ENCODE measurements at places on chromosomes 2 and 18.

GRCh38 chr2:65390134-65390533 is 42.3 kb downstream of the SPRED2 start:
- no peak for DNase-seq

DNA sequence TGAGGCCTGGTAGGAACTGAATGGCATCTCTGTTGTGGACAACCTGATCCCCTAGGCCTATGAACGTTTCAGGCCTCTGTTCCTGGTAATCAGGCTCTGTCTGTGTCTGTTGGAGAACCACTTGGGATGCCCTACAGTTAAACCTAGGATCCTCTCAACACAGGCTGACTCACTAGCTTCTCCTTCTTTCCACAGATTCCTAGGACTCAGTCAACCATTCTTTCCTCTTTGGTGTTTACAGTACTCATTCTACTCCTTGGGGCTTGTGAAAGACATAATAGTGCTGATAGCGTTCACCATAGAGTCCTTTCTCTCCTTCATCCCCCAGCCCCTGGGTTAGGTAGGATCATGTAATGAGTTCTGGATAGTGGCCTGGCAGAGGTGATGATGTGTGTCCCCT is 544.3 kb downstream of the METTL4 start:
- DNase-seq = no peak

DNA sequence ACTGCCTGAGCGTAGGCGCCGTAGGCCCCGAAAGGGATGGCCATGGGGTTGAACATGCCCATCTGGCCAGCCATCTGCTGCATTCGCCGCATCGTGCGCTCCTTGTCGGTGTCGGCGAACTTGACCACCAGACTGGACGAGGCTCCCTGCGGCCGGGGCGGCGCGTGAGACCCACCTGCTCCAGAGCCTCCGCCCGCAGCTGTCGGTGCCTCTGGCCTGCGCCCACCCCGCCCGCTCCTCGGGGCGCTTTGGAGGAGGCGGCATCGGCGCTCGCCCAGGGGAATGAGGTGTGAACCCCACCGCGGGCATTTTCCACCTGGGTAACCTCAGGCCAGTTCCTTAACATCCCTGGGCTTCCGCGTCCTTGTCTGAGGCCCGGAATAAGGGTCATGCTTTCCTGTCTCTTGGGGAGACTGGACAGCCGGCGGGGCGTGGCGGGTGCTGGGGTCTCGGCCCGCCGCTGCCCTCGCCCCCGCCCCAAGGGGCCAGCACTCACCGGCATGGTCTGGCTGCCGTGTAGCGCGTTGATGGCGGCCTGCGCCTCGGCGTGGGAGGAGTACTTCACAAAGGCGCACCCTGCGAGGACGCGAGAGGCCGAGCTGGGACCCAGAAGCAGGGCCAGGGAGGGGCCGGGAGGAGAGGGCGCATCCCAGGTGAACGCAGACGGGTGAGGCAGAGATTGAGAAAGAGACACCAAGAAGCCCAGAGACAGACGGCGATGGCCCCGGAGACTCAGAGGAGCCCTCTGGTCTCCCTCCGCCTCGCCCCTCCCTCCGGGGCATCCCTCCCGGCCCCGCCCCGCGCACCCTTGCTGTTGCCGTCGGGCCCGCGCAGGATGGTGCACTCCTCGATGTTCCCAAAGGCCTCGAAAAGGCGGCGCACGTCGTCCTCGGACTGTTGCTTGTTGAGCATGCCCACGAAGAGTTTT is 291.0 kb downstream of the CELF4 start:
- no peak for DNase-seq

GRCh38 chr2:219225350-219225749 is 4.1 kb downstream of the ATG9A start:
- DNase-seq = peak; percentile 19

DNA sequence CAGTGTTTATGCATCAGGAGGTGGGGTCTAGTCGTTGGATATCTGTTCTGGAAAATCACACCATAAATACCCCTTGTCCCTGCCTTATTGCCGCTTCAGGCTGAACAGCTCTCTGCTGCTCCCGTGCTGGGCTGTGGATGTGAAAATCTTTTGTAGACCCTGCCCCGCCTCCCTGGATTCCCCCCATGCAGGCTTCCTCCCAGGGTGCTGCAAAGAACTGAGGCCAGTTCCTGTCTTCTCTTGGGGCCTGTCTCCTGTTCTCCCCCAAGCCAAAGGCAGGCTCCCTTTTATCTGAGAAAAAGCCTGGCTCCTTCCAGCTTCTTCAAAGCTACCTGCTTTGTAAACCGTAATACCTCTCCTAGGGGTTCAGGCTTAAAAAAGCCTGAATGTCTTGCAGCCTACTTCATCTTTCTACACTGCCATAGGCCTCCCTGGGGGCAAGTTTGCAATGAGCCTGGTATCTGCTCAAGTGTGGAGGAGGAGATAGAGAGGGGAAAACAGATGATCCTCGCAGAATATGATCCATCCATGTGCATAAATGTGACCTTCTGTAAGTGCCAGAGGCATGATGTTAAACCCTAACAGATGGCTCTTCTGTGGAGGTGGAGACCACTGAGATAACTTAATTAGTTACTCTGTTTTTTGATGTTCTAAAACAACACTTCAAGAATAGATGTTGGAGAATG is 55.3 kb downstream of the VWA3B start:
- DNase-seq = no peak

- DNase-seq = no peak
Observed at GRCh38 chr2:88684519-88684918, 7.0 kb upstream of the RPIA start.

DNA sequence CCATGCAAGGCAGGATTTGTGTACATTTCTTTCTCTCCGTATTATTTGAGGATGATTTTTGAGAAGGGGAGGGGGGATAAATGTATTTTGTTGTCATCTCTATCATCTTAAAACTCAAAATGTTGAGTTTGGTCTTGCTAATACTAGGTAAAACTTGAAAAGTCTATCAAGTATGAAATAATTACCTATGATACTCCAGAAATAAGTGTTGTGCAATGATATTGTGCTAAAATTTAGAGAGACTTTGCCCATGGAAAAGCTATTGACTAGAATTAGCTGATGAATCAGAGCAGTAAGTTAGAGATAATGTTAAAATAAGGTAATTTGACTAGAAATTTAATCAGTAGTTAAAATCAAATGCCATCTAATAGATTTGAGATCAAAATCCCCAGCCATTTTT is 323.9 kb downstream of the AGPS start:
- DNase-seq = no peak

DNA sequence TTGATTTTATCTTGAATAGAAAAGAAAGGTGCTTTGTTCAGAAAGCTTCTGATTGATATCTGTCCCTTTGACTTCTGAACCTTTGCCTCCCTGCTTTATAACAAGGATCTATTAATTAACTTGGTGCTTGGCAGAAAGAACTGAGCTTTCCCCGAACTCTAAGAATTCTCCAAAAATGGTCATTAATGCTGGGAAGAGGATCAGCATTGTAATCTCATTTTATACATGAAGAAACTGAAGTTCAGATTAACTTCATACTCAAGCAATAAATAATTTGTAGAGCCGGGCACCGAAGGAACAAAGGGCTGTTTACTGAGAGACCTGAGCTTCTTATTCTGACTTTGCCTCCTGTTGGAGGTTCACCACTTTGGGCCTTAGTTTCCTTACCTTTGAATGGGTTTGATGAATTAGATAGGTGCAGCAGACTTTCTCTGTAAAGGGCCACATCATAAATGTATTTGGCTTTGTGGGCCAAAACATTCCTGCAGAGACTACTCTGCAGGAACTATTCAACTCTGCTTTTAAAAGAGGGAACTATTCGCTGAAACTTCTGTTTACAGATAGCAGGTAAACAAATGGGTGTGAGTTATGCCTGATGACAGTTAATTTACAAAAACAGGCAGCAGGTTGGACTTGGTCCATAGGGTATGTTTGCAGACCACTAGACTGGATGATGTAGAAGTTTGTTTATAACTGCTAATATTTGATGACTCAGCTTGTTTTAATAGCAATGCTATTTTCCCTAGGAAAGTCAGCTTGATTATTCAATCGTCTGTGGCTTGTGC is 272.9 kb downstream of the TGIF1 start:
- no peak for DNase-seq

- DNase-seq = no peak
Observed at GRCh38 chr2:7829241-7829640, 852.6 kb upstream of the ID2 start.

DNA sequence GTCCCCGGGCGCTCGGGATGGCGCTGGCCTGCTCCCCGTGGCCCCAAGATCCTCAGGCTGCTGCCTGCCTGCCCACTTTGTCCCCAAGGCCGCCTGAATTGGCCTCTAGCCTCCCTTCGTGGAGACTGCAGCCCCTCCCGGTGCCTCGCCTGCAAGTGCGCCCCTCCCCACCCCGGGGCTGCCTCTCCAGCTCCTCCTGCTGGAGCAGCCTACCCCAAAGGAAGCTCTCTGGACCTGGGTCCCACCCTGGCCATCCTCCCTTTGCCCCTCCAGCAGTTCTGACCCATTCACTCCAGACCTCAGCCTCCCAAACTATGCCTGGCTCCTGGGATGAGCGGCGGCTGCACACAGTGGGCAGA is 6.2 kb downstream of the ESPNL start:
- no peak for DNase-seq

DNA sequence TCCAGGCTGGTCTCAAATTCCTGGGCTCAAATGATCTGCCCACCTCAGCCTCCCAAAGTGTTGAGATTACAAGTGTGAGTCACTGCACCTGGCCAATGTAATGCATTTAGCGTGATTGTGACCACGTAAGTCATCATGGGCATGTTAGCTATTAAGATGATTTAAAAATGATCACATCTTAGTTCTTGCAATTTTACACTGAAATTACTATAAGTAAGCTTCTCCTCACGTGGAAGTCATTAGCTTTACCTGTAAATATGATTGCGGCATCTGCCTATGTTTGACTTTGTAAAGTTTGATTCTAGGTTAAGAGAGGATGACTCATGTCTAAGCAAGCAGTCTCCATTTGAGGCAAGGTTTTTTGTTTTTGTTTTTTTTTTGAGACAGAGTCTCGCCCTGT is 85.5 kb downstream of the PMAIP1 start:
- DNase-seq = no peak

- no peak for DNase-seq
Observed at GRCh38 chr2:18723219-18723618, 133.8 kb upstream of the NT5C1B start.

- DNase-seq = no peak
Observed at GRCh38 chr18:8361941-8362471, 247.2 kb upstream of the RAB12 start.

GRCh38 chr2:159226608-159227385 is 59.7 kb downstream of the WDSUB1 start:
- DNase-seq = no peak

- DNase-seq = no peak
Observed at GRCh38 chr2:141932261-141932660, 198.6 kb downstream of the LRP1B start.

GRCh38 chr2:64982311-64982857 is 6.8 kb upstream of the SLC1A4 start:
- no peak for DNase-seq

GRCh38 chr2:32824070-32824809 is 122.5 kb upstream of the LTBP1 start:
- no peak for DNase-seq

- no peak for DNase-seq
Observed at GRCh38 chr18:67131498-67131897, 385.0 kb downstream of the DSEL start.

GRCh38 chr2:97723156-97724072 is 10.0 kb downstream of the ZAP70 start:
- no peak for DNase-seq

- no peak for DNase-seq
Observed at GRCh38 chr2:118085173-118086023, 2.9 kb upstream of the INSIG2 start.

DNA sequence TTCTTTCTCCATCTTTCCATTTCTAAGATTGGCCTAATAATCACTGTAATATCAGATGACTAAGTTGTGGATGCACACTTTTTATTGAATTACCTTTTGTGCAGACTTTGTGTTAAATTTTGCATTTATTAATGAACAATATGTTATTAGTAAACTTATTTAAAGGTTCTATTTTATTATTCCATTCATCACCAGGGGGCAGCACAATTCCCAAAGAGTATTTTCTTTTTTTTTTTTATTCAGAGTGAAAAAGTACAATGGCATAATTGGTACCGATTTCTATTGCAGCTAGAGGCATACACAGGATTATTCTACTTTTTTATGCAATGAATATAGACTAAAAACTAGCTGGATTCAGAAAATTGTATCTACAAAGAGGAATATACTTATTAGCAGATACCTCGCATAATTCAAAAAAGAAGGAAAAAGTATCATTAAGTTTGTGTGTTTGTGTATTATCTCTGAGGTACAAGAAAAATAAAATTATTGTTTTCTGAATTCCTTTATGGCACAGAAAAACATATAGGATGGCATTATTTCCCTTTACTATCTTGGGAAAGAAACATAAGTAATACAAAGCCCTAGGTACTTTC is 390.6 kb downstream of the ERBB4 start:
- no peak for DNase-seq

DNA sequence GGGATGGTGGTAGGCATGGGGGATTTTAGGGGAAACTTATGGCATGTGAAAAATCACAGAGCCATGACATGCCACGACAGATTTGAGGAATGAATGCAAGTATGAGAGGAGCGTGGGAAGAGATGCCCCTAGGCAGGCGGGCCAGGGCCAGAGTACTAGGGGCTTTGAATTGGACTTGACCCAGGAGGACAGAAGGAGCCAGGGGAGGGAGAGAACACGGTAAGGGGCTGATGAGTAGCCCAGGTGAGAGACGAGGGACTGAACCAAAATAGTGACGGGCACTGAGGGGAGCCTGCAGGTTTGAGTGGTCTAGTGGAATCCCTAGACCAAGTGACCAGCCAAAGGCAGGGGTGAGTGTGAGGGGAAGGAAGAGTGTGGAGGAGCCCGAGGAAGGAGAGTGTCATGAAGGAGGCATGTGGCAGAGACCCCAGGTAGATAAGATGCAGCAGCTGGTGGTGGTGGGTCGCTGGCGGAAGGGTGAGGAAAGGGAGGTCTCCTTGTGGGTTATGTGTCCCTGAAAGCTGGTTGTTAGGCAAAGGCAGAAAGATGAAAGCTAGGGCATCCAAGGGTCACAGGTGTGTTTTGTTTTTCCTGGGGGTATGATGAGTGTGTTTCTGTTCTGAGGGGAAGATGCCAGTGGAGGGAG is 48.7 kb downstream of the ZBTB7C start:
- DNase-seq = no peak

DNA sequence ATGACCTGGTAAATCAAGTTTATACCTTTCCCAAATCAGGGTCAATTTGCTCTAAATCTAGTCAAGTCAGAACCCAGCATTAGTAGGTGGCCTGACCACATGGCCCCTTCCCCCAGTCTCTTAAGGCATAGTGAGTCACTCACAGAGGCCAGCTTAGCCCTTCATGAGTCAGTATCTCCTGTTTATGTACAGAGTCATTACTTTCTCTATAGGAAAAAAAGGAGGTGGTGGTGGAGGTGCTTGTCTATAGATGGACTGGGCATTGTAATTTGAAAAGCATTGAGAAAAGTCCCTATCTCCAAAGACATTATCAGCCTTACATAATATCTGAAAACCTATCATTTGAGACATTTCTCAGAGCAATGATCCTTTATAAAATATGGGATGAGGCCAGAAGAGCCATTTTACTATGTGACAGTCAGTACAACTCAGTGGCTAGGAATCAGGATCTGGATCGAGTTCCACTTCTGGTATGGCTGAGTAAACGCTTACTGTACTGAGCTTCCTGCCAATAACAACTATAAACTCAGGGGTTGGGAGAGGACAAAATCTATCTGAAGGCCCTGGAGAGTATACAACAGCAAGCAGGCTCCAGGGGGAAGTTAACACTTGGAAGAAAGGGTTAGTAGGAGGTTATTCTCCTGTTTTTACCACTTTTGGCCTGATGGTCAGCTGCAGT is 22.5 kb upstream of the SIGLEC15 start:
- no peak for DNase-seq

Data from GDM1 (cell line).